ENCODE measurements at places on chromosomes 11 and 22. TPM values are rescaled to one million over a fixed set of nuclear protein-coding genes. Genes with fewer than 3 reads are reported as not detected.

- DNase-seq = no peak
Measured at GRCh38 chr11:36388071-36388470, 92.0 kb downstream of the PRR5L start.

The SHANK2 gene
- 0.15 TPM for total RNA-seq

DNA sequence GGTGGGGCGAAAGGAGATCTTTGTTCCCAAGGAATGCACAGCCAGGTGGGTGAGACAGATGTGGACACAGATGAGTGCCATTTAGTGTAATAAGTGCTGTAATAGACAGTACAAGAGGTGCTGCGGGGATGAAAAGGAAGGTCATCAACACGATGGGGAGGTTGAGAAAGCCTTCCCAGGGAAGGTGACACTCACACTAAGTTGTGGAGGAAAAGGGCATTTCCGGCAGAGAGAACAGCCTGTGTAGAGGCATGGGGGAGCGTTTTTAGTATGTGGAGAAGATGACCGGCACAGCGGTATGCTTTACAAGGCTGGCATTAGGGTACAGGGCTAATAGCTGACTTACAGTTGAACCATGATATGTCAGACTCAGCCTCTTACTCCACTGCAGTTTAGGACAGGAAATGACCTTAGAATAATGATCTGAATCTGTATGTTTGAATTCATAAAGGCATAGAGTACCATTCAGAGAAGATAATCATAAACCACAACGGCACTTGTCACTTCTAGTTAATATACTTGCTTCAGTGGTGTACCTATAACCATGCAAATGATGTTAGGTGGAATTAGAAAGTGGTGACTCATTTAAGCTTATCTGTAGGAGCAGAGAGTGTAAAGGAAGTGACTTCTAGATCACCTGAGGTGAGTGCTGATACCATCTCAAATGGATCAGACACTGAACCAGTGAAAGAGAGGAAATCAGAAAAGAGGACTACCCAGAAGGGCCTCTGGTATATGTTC is 60.6 kb downstream of the FAM83F start:
- DNase-seq = no peak

- DNase-seq = no peak
Measured at GRCh38 chr22:41766476-41766875, 34.0 kb upstream of the CCDC134 start.

- no peak for DNase-seq
Measured at GRCh38 chr11:57392066-57392762, 1.8 kb upstream of the PRG2 start.

DNA sequence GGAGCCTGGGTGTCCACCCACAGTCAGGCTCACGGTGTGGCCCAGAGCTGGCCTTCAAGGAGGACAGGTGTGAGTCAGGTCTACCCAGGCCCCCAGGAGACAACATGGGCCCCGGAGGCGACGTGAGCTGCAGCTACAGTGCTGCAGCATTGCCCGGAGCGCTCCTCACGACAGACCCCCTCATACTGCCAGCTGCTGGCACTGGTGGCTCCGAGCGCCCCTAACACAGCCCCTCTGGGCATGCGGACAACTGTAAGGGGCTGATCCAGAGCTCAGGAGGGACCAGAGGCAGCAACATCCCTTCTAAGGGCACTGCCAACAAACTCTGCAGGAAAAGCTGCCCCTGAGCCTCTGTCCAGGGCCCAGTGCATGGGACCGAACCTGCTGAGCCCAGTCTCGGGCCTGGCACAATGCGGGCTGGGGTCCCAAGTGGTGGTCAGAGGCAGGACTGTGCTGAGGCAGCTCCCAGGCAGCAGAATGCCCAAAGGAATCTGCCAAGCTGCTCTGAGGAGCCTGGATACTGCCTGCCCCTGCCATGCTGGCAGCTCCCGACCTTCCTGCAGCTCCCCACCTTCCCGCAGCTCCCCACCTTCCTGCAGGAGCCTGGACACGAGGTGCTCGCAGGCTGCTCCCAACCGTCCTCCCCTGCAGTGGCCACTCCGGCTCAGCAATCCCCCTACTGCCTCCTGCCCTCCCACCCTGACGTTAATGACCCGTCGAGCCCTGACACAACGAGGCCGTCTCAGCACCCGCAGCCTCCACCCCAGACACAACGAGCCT is 15.1 kb downstream of the CHID1 start:
- no peak for DNase-seq

GRCh38 chr22:19111584-19111983 is 10.6 kb downstream of the DGCR2 start:
- DNase-seq = no peak

The SMIM38 gene
- 1.3 TPM for total RNA-seq

The CDC42EP2 gene
- total RNA-seq = 0.69 TPM

Data from T-cell (primary cell).